A549 (cell line): ENCODE measurements at places on chromosomes 6 and 20.
A peak's percentile ranks its signal among the peaks of the same experiment; 100 is the strongest.

GRCh38 chr20:10448270-10449156 is 13.4 kb downstream of the SLX4IP start:
- DNase-seq = no peak

- DNase-seq = peak; percentile 67
These were observed 580 bp downstream of the VEGFA start for GRCh38 chr6:43770372-43771209.

- DNase-seq = peak; percentile 88
These were observed at the start of gene ARHGAP18 for GRCh38 chr6:129709769-129710449. TSS of gene ARHGAP18 (minus strand) at chr6:129710177. CDS start at chr6:129710136, 41 bp downstream.

GRCh38 chr6:158457131-158457530 is 102.8 kb upstream of the TMEM181 start:
- no peak for DNase-seq

DNA sequence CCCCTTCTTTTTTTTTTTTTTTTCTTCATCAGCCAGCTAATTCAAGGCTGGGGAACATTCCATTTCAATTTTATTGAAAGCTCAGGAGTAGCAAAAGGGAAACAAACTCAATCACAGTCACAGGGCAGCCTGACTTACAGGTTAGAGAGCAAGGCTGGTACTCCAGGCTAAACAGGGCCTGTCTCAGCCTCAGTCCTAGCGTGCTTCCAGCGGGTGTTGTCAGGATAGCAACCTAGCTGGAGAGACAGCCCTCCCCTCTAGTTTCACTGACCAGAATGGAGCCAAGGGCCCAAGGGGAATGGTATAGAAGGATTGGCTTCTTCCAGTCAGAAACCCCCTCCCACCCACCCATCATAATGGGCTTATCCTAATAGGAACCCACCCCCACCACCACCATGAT is 132.9 kb downstream of the PXDC1 start:
- no peak for DNase-seq
